Activated CD4-positive, alpha-beta T cell treated with anti-CD3 and anti-CD28 coated beads, Interleukin-2, amount 10 ng/mL, durations not matched to agents 24 days and 14 days (primary cell): ENCODE measurements at places on chromosomes 5 and 9. TPM values are rescaled to one million over a fixed set of nuclear protein-coding genes. Genes with fewer than 3 reads are reported as not detected.

GRCh38 chr9:132117694-132118093, 38.0 kb upstream of the MED27 start:
- H3K36me3 ChIP-seq: no peaks in the 10 kb centered on the region
- H3K27ac ChIP-seq: no peak overlapping the region
- H3K4me3 ChIP-seq: no peak overlapping the region
- peaks cover 25% of the 10 kb centered on the region for H3K27me3 ChIP-seq
- DNase-seq: no peak

GRCh38 chr5:62263401-62263800, 42.6 kb upstream of the KIF2A start:
- peaks cover 6% of the 10 kb centered on the region for H3K36me3 ChIP-seq
- peaks cover 50% of the 10 kb centered on the region for H3K4me1 ChIP-seq
- no peaks in the 10 kb centered on the region for H3K27me3 ChIP-seq

FUBP3 gene
- 51.1 and 55.8 TPM in 2 replicates for total RNA-seq

DNA sequence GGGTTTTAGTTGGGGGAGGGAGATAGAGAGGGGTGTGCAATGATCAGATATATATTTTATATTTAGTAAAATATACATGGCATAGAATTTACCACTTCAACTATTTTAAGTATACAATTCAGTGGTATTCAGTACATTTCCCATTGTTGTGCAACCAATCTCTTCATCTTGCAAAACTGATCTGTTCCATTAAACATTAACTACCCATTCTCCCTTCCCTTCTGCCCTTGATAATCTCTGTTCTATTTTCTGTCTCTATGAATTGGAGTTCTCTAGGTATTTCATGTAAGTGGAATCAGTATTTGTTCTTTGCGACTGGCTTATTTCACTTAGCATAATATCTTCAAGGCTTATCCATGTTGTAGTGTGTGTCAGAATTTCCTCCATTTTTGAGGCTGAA, 38.6 kb downstream of the TGFBI start:
- DNase-seq: no peak
- no peak overlapping the region for H3K4me3 ChIP-seq
- peaks cover 17% of the 10 kb centered on the region for H3K27me3 ChIP-seq
- H3K27ac ChIP-seq: no peak overlapping the region

DNA sequence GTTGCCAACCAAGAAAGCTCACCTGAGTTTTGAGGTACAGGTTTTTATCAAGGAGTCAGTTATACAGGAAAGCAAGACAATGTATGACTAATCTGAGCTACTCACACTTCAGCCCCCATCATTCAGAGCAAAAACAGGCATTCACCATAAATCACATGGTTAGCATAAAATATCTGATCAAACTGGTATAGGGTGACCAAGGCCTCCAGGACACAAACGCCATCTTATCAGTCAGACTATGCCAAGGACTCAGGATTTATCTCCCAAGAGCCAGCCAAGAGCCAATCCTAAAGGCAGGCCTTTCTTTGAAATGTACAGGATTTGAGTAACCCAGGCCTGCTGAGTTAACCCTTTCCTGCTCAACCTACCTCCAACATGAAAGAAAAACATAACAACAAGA, 313.0 kb upstream of the NREP start:
- no peaks in the 10 kb centered on the region for H3K4me1 ChIP-seq
- no peak overlapping the region for H3K27ac ChIP-seq
- no peaks in the 10 kb centered on the region for H3K36me3 ChIP-seq
- DNase-seq: no peak
- H3K27me3 ChIP-seq: peaks cover 2% of the 10 kb centered on the region
- no peak overlapping the region for H3K4me3 ChIP-seq

GRCh38 chr5:147081311-147081764, 153.5 kb upstream of the STK32A start:
- no peaks in the 10 kb centered on the region for H3K36me3 ChIP-seq
- no peak for DNase-seq
- H3K4me3 ChIP-seq: no peak overlapping the region
- H3K27ac ChIP-seq: no peak overlapping the region
- H3K4me1 ChIP-seq: no peaks in the 10 kb centered on the region
- no peaks in the 10 kb centered on the region for H3K27me3 ChIP-seq

FOXD4L3 gene
- total RNA-seq: not detected in 2 replicates

DNA sequence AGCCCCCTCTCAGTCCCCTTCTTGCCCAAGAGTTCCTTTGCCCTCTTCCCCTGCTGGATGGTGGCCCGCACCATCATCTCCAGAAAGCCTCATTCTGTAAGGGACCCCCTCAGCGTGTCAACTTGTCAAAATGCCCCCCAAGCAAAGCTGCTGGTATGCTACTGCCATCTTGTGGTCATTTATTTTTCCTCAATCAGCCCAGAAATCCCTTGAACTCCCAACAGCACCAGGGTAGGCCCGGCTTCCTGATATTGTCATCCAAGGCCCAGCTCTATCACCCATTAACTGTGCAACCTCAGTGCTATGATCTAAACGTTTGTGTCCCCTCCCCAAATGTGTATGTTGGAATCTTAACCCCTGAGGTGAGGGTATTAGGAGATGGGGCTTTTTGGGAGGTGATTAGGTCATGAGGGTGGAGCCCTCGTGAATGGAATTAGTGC, 53.2 kb upstream of the FBXW11 start:
- peak overlapping the region; percentile 76 for H3K27ac ChIP-seq
- H3K27me3 ChIP-seq: no peaks in the 10 kb centered on the region
- H3K36me3 ChIP-seq: peaks cover 72% of the 10 kb centered on the region
- DNase-seq: no peak
- no peak overlapping the region for H3K4me3 ChIP-seq

GRCh38 chr9:112495614-112496013, 9.0 kb downstream of the KIAA1958 start:
- no peak overlapping the region for H3K27ac ChIP-seq
- peaks cover 38% of the 10 kb centered on the region for H3K36me3 ChIP-seq
- H3K4me1 ChIP-seq: peaks cover 3% of the 10 kb centered on the region
- no peak for DNase-seq
- H3K27me3 ChIP-seq: no peaks in the 10 kb centered on the region

- no peak overlapping the region for H3K4me3 ChIP-seq
- no peaks in the 10 kb centered on the region for H3K27me3 ChIP-seq
- no peak overlapping the region for H3K27ac ChIP-seq
- DNase-seq: no peak
Measured at GRCh38 chr9:106880863-106881262, 17.9 kb downstream of the ZNF462 start.

- H3K27me3 ChIP-seq: no peaks in the 10 kb centered on the region
- no peaks in the 10 kb centered on the region for H3K36me3 ChIP-seq
- DNase-seq: no peak
- no peaks in the 10 kb centered on the region for H3K4me1 ChIP-seq
- H3K4me3 ChIP-seq: no peak overlapping the region
Measured at GRCh38 chr9:135370411-135371375, 108.9 kb upstream of the PPP1R26 start.

HRH2 gene
- 67.3 and 70.4 TPM in 2 replicates for total RNA-seq

DNA sequence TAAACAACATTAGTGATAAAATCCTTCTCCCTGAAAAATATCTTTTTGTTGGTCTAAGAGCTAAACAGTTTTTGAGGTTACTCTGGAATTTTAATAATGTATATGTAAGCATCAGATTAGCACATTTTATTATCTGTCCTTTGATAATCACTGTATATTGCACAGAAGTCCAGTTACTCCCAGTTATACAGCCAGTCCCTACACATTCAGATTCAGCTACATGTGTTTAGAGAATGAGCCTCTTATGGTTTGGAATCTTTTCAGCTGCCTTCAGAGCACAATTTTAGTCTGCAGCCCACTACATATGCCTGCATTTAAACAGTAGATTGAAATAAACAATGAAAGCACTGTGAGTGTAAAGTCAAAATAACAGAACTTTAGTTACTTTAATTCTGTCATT, 438.2 kb downstream of the ARHGEF28 start:
- no peak for DNase-seq
- no peaks in the 10 kb centered on the region for H3K4me1 ChIP-seq
- H3K27me3 ChIP-seq: peaks cover 2% of the 10 kb centered on the region
- H3K27ac ChIP-seq: no peak overlapping the region
- no peaks in the 10 kb centered on the region for H3K36me3 ChIP-seq
- H3K4me3 ChIP-seq: no peak overlapping the region

DNA sequence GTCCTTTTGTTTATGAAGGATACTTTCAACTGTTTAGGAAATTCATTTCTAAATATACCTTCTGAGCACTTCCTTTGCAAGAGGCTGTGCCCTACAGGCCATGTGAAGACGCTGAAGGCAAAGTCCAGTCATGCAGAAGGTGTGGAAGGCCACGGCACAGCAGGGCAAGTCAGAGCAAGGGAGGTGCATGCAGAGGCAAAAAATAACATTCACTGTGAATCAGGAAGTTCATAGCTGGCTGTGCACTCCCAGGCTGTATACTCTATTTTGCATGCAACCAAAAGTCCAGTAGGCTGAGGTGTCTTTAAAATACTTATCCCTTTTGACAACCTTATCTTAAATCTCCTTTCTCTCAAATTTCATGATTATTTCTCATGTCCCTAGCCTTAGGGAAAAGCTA, 50.3 kb downstream of the GNAQ start:
- no peaks in the 10 kb centered on the region for H3K27me3 ChIP-seq
- H3K36me3 ChIP-seq: peaks cover 1% of the 10 kb centered on the region
- DNase-seq: peak; percentile 67
- H3K4me3 ChIP-seq: peak overlapping the region; percentile 21
- peaks cover 57% of the 10 kb centered on the region for H3K4me1 ChIP-seq

DNA sequence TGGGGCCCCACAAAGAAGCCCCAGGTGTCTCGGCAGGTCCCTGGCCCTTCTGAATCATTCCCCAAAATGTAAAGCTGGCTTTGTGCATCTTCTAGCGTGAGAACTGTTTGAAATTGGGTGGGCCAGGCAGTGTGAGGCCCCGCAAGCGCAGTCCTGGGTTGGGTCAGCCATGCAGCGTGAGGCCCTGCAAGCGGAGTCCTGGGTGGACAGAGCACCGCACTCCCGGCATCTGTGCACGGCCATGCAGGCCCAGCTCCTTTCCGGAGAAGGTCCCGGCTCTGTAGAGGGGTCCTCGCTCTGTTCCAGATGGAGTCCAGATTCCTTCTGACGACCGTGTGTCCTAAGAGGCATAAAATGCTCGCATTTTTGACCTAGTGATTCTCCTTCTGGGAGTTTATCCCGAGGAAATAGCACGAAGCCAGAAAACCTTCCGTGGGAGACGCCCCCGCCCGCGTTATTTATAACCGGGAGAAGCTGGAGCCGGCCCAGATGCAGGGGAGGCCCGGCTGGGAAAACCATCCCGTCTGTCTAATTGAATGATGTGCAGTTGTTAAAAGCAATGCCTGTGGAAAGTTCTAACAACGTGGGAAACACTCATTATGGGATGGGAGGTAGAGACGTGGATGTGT, 19.4 kb upstream of the NOTCH1 start:
- H3K27ac ChIP-seq: no peak overlapping the region
- DNase-seq: no peak
- H3K4me1 ChIP-seq: no peaks in the 10 kb centered on the region
- no peaks in the 10 kb centered on the region for H3K36me3 ChIP-seq
- no peak overlapping the region for H3K4me3 ChIP-seq

- no peak for DNase-seq
- peaks cover 2% of the 10 kb centered on the region for H3K27me3 ChIP-seq
Measured at GRCh38 chr5:178341091-178341850, 108.7 kb upstream of the PHYKPL start.

PCDHB5 gene
- total RNA-seq: not detected in 2 replicates

- no peaks in the 10 kb centered on the region for H3K27me3 ChIP-seq
- no peaks in the 10 kb centered on the region for H3K36me3 ChIP-seq
- H3K4me1 ChIP-seq: peaks cover 21% of the 10 kb centered on the region
Measured at GRCh38 chr9:114824110-114824509, 18.3 kb upstream of the TNFSF15 start.

DNA sequence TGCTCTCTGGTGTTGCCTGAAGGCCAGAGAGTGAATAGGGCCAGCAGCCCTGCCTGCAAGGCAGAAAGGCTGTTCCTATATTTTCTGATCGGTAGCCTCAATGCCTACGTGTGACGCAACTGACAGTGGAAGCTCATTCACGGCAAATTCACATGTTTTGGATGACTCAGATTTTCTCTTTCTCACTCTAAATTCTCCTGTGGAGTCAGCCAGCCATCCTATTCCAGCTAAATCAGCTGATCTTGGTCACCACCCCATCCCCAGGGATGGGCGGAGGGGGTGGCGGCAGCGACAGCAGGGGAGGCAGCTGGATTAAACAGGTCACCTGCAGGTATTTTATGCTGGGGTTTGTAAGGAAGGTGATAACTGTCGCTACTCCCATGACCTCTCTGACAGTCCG, 52.3 kb downstream of the ZNF510 start:
- DNase-seq: no peak
- H3K27ac ChIP-seq: no peak overlapping the region
- no peaks in the 10 kb centered on the region for H3K4me1 ChIP-seq
- H3K36me3 ChIP-seq: no peaks in the 10 kb centered on the region
- H3K27me3 ChIP-seq: peaks cover 4% of the 10 kb centered on the region

BHMT gene
- total RNA-seq: not detected in 2 replicates

GRCh38 chr5:95791751-95792150, 30.8 kb downstream of the GLRX start:
- H3K27ac ChIP-seq: no peak overlapping the region
- peaks cover 2% of the 10 kb centered on the region for H3K27me3 ChIP-seq
- no peak for DNase-seq
- H3K36me3 ChIP-seq: no peaks in the 10 kb centered on the region
- no peaks in the 10 kb centered on the region for H3K4me1 ChIP-seq

DNA sequence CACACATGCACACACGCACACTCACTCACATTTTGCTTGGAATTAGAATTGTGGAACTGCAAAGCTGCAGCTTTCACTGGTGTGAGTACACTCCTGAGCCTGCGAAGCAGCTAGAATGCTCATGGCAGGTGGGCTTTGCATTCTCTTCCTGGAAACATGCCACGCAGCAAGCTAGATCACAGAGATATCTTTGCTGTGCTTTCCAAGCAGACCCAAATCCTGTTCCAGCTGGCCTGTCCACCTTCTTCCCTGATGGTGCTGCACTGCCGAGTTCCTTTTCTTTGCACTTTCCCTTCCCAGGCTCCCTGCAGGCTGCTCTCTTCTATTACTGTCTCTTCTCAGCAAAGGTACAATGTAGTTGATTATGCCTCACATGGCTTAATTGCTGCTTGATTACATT, 92.7 kb upstream of the CKMT2 start:
- H3K27me3 ChIP-seq: no peaks in the 10 kb centered on the region
- H3K4me1 ChIP-seq: peaks cover 2% of the 10 kb centered on the region
- no peak overlapping the region for H3K4me3 ChIP-seq
- DNase-seq: no peak

ELAVL2 gene
- total RNA-seq: not detected in 2 replicates
